ENCODE measurements at places on chromosomes 3 and 15. TPM values are rescaled to one million over a fixed set of nuclear protein-coding genes. Genes with fewer than 3 reads are reported as not detected.

Gene LYZL4
- not detected for total RNA-seq

Gene BTLA
- not detected for total RNA-seq

Gene ISLR
- total RNA-seq, result 0.06 TPM

Gene SLC12A8
- 126 TPM for total RNA-seq

Gene IL5RA
- total RNA-seq, result 0.10 TPM

Gene FGF7
- 3.6 TPM for total RNA-seq

Gene LIPC
- 0.43 TPM for total RNA-seq

Gene CCK
- not detected for total RNA-seq

Gene SERINC4
- total RNA-seq, result not detected

Gene RNU5B-1
- not detected for total RNA-seq

Gene SEMA3B
- total RNA-seq, result 5.9 TPM

Gene GHSR
- total RNA-seq, result not detected

Gene TPRA1
- total RNA-seq, result 42.7 TPM

Gene GOLGA8S
- not detected for total RNA-seq
